ENCODE measurements at places on chromosomes 1 and 21. TPM values are rescaled to one million over a fixed set of nuclear protein-coding genes. Genes with fewer than 3 reads are reported as not detected.

The KCNJ15 gene
- total RNA-seq: not detected

The HOOK1 gene
- not detected for total RNA-seq

The GJA4 gene
- not detected for total RNA-seq

The B3GALT5 gene
- not detected for total RNA-seq

The RIMKLA gene
- total RNA-seq: 2.7 TPM

The ARV1 gene
- 45.8 TPM for total RNA-seq

The TTC4 gene
- total RNA-seq: 20.1 TPM

The HORMAD1 gene
- total RNA-seq: 10.2 TPM

The LCE6A gene
- not detected for total RNA-seq

The TRABD2B gene
- 1.3 TPM for total RNA-seq

The TLCD4 gene
- total RNA-seq: 10.5 TPM

The RCSD1 gene
- total RNA-seq: not detected

The FCRL6 gene
- total RNA-seq: not detected

The TRIM46 gene
- 0.43 TPM for total RNA-seq

The CD84 gene
- not detected for total RNA-seq

The THEM5 gene
- total RNA-seq: not detected

The KLHDC7A gene
- not detected for total RNA-seq

The CELA3A gene
- not detected for total RNA-seq

The IL23R gene
- not detected for total RNA-seq

The C1QA gene
- total RNA-seq: not detected

The KDF1 gene
- total RNA-seq: not detected

The ALX3 gene
- not detected for total RNA-seq

The TIE1 gene
- not detected for total RNA-seq

The ALDH4A1 gene
- total RNA-seq: 3.0 TPM

The ZNF695 gene
- total RNA-seq: 13.1 TPM

The HPDL gene
- 2.9 TPM for total RNA-seq

The MYOM3 gene
- total RNA-seq: 3.4 TPM

The METTL13 gene
- total RNA-seq: 33.3 TPM

The S1PR1 gene
- not detected for total RNA-seq

The CHD1L gene
- total RNA-seq: 83.3 TPM

The CYP4A22 gene
- total RNA-seq: not detected

The CASQ1 gene
- total RNA-seq: not detected

The CADM3 gene
- total RNA-seq: not detected

The CLCA1 gene
- not detected for total RNA-seq

The GNG12 gene
- 267 TPM for total RNA-seq

The KCNK2 gene
- 14.7 TPM for total RNA-seq

The F11R gene
- 23.7 TPM for total RNA-seq

The CD2 gene
- not detected for total RNA-seq

The TBX15 gene
- total RNA-seq: not detected
